ENCODE measurements at places on chromosomes 16 and 17. TPM values are rescaled to one million over a fixed set of nuclear protein-coding genes. Genes with fewer than 3 reads are reported as not detected.

The EXOSC6 gene
- total RNA-seq: 35.7 TPM

The SPNS2 gene
- total RNA-seq: 45.1 TPM

The CDRT15 gene
- not detected for total RNA-seq

The KIF2B gene
- total RNA-seq: not detected

The ITGB4 gene
- total RNA-seq: 367 TPM

The P2RX1 gene
- not detected for total RNA-seq

The HS3ST3A1 gene
- total RNA-seq: 2.4 TPM

The HSF5 gene
- total RNA-seq: not detected

The LITAFD gene
- total RNA-seq: not detected

The SPATA32 gene
- not detected for total RNA-seq

The CRYM gene
- total RNA-seq: 0.64 TPM

The MYOCD gene
- total RNA-seq: under 0.01 TPM

The HOXB4 gene
- total RNA-seq: 0.21 TPM

The CLEC3A gene
- not detected for total RNA-seq

The CCL16 gene
- total RNA-seq: not detected

The TBC1D3B gene
- total RNA-seq: 0.48 TPM

The SPATA22 gene
- total RNA-seq: not detected

The RPL13 gene
- total RNA-seq: 5,597 TPM

Measured in tracheal epithelial cell (primary cell).